ENCODE measurements at places on chromosomes 6 and 20.

DNA sequence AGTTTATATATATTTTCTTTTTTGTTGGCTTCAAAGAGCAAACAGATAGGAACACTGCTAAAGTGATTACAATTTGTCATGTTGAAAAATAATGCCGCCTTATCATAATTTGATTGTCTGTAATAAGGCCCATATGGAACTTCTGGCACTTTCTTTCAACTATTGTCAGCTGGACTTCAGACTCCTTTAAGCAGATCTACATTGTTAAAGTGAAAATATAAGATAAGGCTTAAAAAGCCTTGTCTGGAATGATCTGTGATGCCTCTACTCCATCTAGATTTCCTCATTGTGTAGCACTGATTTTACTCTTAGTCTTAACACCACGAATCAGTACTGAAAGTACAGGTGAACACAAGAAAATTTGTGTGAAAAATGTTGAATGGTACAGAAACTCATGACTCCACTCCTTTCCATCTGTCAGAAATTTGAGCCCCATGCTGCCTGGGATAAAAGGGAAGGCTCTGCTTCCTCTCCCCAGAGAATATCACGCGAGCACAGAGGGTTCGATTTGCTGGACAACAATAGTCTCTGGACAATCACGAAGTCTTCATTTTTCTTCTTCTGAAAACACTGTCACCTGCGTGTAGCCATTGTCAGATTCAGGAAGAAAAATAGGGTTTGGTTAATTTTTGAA is 56.0 kb downstream of the BCAS1 start:
- DNase-seq = no peak

- DNase-seq = no peak
These were observed 178.3 kb downstream of the THBS2 start for GRCh38 chr6:169075211-169075914.

GRCh38 chr6:26284537-26285142 is 80.4 kb upstream of the BTN3A2 start:
- DNase-seq = no peak

GRCh38 chr6:149863698-149864577 is at the start of gene LRP11:
TSS of gene LRP11 (minus strand) at chr6:149864359. CDS start at chr6:149864020, 339 bp downstream.
- peak; percentile 66 for DNase-seq

DNA sequence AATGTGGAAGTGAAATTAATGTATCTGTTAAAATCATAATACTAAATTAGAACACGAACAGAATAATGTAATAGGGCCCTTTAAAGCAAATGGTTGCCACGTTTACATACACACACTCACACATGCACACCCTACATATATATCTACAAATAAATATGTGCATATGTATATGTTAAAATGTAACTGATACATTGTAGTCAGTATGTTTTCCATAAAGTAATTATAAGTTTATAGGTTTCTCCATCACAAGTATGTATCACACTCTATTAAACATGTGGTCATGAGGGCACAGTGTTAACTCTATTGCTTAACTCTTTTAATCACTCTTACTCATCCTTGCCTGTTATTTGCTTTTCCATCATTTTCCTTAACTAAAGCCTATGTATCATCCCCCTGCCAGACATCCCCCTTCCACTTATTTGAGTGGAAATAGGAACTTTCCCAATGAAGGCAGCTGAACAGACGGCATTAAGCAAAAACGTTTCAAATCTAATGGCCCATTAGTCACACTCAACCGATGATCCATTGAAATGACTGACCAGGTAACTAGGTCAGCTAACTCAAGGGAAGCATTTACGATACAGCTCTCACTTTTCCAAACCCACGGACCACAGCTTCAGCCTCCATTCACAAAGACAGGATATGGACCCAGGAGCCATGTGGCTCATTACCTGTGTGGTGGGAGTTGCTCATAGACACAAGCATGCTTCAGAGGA is 89.3 kb downstream of the HAO1 start:
- no peak for DNase-seq

All from stimulated activated CD8-positive, alpha-beta memory T cell treated with anti-CD3 and anti-CD28 coated beads, Interleukin-15, amount 100 ng/mL, for 24 hours (primary cell).